ENCODE measurements at places on chromosomes 16 and 17.

GRCh38 chr17:80604670-80605010 lies 60.0 kb downstream of the RPTOR start:
- no peak for DNase-seq

DNA sequence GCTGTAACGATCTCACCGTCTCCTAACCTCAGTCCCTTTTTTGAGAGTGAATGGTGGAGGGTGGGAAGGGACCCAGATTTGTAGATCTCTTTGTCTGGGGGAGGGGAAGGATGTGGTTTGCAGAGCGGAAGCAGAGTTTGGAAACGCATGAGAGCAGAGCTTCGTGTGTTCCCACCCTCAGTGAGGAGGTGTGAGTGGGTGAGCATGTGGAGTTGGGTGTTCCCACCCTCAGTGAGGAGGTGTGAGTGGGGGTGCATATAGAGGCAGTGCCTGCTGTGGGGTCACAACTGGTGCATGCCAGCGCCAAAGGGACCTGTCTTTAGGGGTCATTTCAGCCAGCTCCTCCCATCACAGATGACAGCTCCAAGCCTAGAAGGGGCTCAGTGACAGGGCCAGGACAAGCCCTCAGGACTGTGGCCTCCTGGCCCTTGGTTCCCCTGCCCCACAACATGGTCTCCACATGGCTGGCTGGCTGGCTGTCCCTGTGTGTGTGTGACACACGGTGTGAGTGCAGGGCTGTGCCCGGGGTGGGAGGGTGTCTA lies 1.8 kb upstream of the CISD3 start:
- no peak for DNase-seq

- DNase-seq, result no peak
Observed at GRCh38 chr17:8628609-8629169, 1.8 kb downstream of the MYH10 start.

GRCh38 chr16:49860593-49860992 lies 4.7 kb upstream of the ZNF423 start:
- DNase-seq, result no peak

DNA sequence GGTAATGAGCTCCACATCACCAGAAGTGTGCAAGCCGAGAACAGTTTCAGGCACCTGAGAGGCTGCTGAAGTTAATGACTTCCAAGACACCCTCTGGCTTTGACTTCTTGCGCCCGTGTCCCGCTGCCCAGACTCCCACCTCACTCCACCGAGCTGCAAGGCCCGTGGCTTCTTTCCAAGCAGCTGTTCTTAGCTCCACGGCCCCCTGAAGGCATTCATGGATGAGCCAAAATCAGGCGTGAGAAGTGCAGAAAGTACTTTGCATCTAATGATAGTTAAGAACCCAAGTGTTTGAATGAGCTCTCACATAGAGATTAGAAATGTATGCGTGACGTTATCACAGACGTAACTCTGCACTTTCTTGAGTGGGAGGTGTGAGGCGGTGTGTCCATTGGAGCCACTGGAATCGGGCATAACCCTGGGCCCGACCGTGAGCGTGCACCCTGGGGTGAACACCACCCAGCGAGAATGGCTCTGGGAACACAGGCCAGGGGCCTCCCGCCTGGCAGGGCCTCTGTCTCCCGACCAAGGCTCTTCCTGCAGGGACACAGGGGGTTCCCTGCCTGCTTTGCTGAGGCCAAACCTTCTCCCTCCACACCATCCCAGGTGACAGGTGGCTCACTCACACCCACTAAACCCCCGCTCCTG lies 11.0 kb downstream of the NPTX1 start:
- no peak for DNase-seq

DNA sequence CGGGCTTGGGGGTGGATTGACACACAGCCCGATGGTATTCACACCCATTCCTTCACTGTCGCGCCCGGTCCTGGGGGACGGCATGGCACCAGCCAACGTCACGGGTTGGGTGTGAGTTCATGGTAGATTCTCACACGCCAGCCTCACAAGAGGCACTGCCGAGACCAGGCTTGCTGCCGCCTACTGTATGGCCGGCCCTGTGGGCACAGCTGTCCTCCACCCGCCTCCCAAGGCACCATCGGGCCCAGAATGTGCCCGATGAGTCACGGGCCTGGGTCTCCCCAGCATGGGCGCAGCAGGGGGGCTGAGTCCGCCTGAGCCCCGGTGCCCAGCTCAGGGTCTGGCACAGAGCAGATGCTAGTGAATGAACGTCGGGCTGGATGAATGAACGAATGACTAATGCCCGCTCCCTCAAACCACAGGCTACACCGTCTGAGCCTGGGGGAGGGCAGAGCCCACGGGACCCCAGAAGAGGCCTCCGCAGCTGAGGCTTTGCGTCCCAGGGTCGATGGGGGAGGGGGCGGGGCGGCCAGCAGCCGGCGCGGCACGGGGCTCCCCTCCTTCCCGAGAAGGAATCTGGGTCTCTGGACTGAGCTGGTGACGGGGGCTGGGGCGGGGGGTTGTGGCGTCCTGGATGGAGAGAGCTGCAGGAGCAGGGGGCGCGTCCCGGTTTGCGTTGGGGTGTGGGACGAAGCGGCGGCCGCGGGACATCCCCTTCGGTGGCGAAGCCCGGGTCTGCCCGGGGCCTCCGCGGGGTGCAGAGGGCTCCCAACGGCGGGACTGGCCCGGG lies 829 bp downstream of the PITPNM3 start:
- peak; percentile 69 for DNase-seq

DNA sequence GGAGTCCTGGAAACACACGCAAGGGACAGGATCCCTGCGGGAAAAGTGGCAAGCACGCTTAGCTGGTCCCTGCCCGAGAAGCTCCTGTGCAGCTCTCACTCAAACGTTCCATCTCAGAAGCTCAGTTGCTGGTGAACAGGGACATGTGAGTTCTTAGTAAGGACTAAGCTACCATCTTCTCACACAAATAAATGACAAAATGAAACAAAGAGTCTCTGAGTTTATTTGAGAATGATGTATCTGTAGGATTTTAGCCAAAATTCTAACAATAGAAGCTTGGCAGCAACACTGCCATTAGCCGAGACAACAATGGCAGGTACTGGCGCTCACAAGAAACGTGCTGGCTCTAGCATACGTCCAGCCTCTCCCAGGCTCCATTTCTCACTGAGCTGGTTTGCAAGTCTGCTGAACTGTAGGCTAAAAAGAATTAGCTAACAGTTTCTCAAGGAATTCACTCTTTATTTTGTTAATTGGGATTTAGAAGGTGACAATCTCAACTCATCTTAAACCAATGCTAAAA lies 90.2 kb downstream of the VPS53 start:
- no peak for DNase-seq

GRCh38 chr17:2751491-2751890 lies 2.0 kb upstream of the CCDC92B start:
- no peak for DNase-seq

DNA sequence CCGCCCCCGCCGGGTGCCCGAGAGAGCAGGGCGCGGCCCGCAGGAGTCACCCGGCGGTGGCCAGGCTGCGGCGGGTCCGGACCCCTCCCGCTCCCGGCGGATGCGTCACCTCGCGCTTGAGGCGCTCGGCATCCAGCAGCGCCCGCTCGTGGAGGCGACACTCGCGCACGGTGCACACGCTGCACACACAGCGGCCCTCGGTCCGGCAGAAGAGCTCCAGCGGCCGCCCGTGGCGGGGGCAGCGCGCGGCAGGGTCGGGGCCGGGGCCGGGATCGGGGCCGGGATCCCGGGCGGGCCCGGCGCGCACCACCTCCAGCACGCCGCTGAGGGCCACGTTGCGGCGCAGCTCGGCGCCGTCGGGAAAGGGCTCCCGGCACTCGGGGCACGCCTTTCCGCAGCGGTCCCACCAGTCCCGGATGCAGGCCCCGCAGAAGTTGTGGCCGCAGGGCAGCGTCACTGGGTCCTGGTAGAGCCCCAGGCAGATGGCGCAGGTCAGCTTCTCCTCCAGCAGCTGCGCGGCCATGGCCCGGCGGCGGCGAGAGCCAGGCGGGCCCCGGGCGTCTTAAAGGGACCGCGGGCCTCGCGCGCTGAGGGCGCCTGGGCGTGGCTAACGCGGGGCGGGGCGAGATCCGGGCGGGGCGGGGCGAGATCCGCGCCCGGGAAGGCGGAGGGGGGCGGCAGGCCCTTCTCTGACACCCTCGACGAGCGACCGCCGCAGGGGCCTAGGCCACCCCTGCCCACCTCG lies at the start of gene TRIM65:
Gene TRIM65, minus strand, starts transcription at position 537 of the 745 bp plus-strand sequence. Its CDS starts 14 bp downstream, at position 523.
- peak; percentile 54 for DNase-seq

GRCh38 chr17:64736804-64737492 lies 74.8 kb upstream of the SMURF2 start:
- DNase-seq, result peak; percentile 65

GRCh38 chr17:17650959-17651358 lies 30.3 kb upstream of the RAI1 start:
- no peak for DNase-seq

- DNase-seq, result no peak
Observed at GRCh38 chr16:25018972-25019617, 3.9 kb upstream of the ARHGAP17 start.

- DNase-seq, result no peak
Observed at GRCh38 chr17:18121144-18121910, 12.8 kb downstream of the MYO15A start.

GRCh38 chr16:10577305-10578202 lies 2.8 kb downstream of the EMP2 start:
- no peak for DNase-seq

DNA sequence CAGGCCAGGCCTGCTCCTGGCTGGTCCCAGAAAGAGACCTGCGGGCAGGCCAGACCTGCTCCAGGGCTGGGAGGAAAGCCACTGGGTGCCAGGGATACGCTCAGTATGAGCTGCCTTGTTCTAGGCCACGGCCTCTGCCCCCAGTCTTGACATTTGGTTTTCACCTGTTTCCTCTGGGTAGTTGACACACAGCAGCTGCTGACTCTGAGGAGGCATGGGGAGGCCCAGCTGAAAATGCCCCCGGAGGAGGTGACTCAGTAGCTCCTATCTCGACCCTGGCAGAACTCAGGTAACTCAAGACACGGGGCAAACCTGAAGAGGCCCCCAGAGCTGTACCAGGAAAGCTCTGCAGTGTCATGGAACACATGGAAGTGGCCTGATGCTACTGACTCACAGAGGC lies 13.9 kb upstream of the ADGRG1 start:
- no peak for DNase-seq

DNA sequence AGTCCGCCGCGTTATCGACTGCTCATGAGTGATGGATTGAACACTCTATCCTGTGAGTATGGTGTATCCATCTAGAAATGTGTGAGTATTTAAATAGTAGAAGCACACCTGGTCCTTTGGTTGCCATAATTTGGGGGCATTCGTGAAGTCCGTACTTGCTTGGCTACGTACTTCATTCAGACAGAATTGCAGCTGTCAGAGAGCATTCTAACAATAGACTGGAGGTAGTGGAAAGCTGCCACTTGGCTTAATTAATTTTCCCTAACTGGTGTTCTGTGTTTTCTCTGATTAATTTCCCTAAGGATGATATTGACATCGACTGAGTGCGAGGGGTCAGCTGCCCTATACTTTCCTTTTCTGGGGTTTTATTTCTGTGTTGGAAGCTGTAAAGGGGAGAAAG lies 14.1 kb downstream of the RPA1 start:
- no peak for DNase-seq

- no peak for DNase-seq
Observed at GRCh38 chr16:23403547-23403946, 49.4 kb downstream of the COG7 start.

GRCh38 chr16:70522216-70523075 lies 908 bp downstream of the COG4 start:
- no peak for DNase-seq

GRCh38 chr17:40479754-40480480 lies 21.5 kb downstream of the TNS4 start:
- DNase-seq, result no peak

GRCh38 chr17:9916108-9916507 lies 11.0 kb upstream of the RCVRN start:
- no peak for DNase-seq

DNA sequence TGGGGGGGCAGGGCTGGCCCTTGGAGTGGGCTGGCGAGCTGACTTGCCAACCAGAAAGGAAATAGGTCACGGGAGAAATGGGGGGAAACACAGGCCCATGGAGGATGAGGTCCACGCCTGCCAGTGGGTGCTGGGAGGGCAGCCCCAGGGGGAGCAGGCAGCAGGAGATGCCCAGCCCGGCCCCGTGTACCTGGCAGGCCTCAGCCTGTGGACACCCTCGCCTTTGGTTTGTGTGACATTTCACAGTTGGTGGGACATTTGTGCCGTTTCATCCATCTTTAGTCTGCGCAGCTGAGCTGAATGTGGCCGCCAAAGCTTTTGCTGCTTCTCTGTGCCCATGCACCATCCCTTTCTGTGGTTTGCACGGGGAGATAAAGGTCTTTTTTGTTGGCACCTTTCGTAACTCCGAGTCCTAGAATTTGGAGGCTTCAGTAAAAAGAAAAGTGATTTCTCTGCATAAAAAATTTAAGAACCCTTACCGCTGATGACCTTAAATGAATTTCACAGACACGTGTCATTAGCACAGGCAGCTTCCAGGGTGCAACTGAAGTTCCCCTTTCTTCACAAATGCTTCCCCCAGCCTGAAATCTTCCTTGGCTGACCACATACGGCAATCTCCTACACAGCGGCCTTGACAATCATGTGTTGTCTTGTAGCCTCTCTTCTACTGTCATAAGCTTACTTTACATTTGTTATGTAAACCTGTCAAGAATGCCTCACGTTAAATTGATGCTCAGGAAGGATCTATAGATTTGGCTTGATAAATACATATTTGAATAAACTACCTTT lies 193.6 kb downstream of the RPTOR start:
- no peak for DNase-seq

DNA sequence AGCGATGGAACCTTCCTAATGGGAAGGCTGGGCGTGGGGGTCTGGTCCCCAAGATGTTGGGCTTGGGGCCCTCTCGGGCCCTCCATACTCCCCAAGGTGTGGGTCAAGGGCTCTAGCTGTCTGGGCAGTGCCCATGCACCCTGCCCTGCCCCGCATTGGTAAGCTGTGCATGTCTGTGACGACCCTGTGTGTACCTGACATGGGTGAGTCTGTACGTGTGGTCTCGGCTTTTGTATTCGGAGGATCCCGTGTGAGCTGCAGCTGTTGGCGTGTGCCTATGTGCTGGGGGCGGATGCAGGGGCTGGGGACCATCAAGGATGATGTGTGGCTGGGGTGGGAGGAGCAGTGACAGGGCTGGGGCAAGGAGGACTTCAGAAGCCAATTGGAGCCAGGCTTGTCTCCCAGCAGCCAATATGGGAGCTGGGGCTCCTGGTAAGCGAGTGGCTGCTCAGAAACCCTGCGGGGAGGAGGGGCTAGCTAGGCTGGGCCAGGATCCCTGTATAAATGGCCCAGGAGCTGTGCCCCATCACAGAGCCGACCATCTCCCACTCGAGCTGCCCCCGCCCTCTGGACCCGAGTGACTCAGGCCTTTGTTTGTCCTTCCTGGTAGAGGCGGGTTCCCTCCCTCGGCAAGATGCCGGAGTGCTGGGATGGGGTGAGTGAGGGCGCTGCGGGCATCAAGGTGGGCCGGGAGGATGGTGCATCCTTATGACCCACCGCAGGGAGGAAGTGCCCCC lies at the start of gene NDRG4:
Gene NDRG4, plus strand, starts transcription at position 529 of the 737 bp plus-strand sequence. Its CDS starts 106 bp downstream, at position 635.
- peak; percentile 89 for DNase-seq

GRCh38 chr17:81999976-82000802 lies 22.5 kb downstream of the CENPX start:
- DNase-seq, result no peak

GRCh38 chr17:50611634-50612033 lies 23.0 kb upstream of the ABCC3 start:
- no peak for DNase-seq

All from A172 (cell line).